ENCODE measurements at places on chromosomes 5 and 9.

- DNase-seq = no peak
Observed at GRCh38 chr5:142769251-142769792, 855 bp upstream of the ARHGAP26 start.

DNA sequence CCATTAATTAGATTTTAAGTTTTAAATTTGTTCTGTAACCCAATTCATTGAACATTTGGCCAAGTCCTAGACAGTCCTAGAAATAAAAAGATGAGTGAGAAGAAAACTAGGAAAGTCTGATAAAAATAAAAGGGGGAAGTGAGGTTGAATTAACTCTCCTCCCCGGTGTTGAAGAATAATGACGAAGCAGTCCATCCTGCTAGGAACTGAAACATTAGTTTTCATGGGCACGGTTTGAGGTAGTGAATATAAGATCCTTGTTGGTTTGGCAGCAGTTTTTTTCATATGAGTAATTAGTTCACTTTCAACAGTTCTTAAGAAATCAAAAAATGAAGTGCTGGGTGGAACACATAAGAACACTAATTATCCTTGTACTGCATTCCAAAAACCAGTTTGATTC lies 103.1 kb downstream of the MTREX start:
- no peak for DNase-seq

GRCh38 chr5:160366230-160366629 lies 4.2 kb downstream of the C1QTNF2 start:
- DNase-seq = no peak

GRCh38 chr9:122129969-122130368 lies 29.6 kb downstream of the NDUFA8 start:
- DNase-seq = no peak

GRCh38 chr5:173878224-173878967 lies 9.8 kb upstream of the CPEB4 start:
- DNase-seq = no peak

DNA sequence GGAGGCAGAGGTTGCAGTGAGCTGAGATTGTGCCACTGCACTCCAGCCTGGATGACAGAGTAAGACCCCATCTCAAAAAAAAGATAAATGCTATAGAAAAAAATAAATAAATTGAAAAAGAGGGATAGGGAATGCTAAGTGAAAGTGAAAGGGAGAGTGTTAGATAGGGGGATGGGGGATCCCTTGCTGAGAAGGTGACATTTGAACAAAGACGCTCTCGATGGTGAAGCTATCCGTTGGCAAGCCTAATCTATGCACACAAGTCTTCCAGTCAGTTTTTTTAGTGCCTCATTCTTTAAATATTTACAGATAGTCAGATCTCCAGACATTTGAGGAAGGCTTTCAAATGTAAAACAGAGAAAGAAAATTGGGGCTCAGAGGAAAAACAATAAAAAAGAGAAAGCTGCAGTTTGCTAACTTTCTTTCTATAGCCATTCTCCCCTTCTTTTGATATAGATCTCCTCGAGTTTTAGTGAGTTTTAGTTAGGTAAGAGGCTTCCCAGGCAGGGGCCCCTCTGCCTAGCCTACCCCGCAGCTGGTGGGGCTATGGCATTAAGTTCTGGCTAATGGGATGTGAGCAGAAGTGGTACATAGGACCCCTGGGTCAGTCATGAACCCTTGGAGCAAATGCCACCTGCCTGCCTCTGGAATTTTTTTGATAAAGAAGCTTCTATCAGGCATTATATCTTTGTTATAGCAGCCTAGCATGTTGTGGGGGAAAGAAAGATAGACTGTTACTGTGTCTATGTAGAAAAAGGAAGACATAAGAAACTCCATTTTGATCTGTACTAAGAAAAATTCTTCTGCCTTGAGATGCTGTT lies 12.0 kb downstream of the GLRX start:
- no peak for DNase-seq

GRCh38 chr9:34310215-34310614 lies 18.9 kb downstream of the KIF24 start:
- DNase-seq = no peak

GRCh38 chr5:133527311-133527710 lies 85.0 kb downstream of the FSTL4 start:
- DNase-seq = no peak

GRCh38 chr9:124015661-124016131 lies 4.1 kb downstream of the LHX2 start:
- no peak for DNase-seq

DNA sequence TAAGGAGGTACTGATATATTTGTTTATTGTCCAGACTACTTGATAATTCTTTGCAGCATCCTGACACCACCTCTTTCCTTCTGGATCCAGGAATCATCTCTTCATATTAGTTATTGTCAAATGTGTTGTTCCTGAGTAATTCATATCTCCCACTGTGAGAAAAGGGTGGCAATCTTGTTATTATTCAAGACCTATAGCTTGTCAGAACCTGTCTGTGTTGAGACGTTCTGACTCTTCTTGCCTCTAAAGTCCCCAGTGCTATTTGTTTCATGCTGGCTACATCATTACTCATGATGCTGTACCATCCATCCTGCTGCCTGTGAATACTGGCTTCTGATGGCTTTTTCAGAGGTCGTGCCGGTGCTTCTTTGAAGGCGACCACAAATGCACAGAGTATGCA lies 68.7 kb upstream of the TAF11L2 start:
- DNase-seq = no peak

DNA sequence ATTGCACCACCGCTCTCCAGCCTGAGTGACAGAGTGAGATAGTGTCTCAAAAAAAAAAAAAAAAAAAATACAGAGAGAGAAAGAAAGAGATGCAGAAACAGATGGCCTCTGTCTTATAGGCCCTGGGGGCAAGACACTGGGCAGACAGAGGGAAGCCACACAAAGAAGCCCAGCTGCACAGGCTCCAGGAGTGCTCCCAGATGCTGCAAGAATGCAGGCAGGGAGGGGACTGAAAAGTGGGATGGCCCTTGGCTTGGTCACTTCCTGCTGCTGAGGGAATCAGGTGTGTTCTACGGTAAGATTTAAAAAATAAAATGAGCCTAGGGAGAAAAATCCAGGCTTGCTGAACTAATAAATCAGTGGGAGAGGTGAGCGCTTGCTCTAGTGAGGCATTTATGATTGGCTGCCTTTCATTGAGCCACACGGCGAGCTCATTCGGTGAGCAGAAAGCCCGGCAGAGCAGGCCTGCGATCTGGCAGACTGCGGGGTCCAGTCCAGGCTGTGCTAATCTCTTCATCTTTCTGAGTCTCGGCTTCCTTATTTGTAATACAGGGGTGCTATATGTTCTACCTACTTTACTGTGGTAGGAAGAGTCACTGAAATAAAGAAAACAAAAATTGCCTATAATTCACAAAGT lies 80.6 kb downstream of the RAD23B start:
- DNase-seq = no peak

DNA sequence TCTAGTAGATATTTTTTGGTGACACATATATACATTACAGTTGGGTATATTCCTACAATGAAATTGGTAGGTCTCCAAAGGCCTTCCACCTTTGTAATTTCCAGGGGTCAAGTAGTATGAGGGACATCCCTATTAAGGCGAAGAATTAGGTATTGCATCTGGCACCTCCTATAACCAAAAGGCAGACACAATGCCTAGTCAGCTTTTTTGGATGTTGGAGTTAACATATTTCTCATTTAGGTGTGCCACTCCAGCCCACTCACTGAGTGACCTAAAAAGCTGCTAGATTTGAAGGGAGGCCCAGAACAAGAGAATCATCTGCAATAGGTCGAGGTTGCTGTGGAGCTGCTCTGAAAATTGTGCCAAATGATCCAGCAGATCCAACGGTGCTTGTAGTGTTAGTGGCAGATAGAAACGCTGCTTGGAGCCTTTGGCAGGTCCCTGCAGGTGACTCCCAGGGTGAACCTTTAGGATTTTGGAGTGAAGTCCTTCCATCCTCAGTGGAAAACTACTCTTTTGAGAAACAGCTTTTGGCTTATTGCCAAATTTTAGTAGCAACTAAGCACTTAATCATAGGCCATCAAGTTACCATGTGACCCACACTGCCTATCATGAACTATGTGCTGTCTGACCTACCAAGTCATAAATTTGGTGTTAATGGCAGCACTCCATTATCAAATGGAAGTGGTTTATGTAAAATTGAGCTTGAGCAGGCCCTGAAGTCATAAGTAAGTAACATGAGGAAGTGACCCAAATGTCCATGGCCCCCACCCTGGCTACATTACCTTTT lies 15.7 kb upstream of the FNIP1 start:
- no peak for DNase-seq

- DNase-seq = no peak
Observed at GRCh38 chr9:83655433-83655832, 32.5 kb downstream of the IDNK start.
